Renal cortical epithelial cell (primary cell): ENCODE measurements at places on chromosomes 1 and 21. TPM values are rescaled to one million over a fixed set of nuclear protein-coding genes. Genes with fewer than 3 reads are reported as not detected.

C1QTNF12 gene
- 0.40 TPM in 1 of 2 replicates, not detected in the other for total RNA-seq

CCDC185 gene
- 0.17 and 1.3 TPM in 2 replicates for total RNA-seq

BACE2 gene
- 88.7 and 99.5 TPM in 2 replicates for total RNA-seq

FCRL6 gene
- total RNA-seq, result 0.05 TPM in 1 of 2 replicates, not detected in the other

CNKSR1 gene
- total RNA-seq, result 5.2 and 6.4 TPM in 2 replicates

C1orf159 gene
- 8.7 and 9.8 TPM in 2 replicates for total RNA-seq

NPR1 gene
- 1.7 and 39.5 TPM in 2 replicates for total RNA-seq
